Dermis microvascular lymphatic vessel endothelial cell (primary cell): ENCODE measurements at places on chromosomes 1 and 21. TPM values are rescaled to one million over a fixed set of nuclear protein-coding genes. Genes with fewer than 3 reads are reported as not detected.
A peak's percentile ranks its signal among the peaks of the same experiment; 100 is the strongest.

DNA sequence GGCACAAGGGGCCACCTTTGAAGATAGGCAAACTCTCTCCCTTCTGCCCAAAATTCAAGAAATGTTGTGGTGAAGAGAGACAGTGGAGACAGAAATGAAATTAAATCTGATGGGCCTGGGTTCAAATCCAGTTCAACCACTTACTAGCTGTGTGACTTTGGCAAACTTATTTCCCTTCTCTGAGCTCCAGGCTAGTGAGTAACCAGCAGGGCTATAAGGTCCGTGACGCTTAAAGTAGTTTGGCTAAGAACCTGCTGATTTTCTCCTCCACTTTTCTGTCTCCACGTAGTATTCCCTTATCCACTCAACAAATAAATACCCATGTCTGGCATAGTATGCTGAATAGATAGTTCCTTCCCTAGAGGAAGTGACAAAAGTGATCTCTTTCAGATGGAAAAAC, 1.9 kb downstream of the SLC2A1 start:
- no peak for DNase-seq

- peak; percentile 39 for DNase-seq
These were observed 431 bp downstream of the MAP1LC3C start for GRCh38 chr1:241998412-241998921.

DNA sequence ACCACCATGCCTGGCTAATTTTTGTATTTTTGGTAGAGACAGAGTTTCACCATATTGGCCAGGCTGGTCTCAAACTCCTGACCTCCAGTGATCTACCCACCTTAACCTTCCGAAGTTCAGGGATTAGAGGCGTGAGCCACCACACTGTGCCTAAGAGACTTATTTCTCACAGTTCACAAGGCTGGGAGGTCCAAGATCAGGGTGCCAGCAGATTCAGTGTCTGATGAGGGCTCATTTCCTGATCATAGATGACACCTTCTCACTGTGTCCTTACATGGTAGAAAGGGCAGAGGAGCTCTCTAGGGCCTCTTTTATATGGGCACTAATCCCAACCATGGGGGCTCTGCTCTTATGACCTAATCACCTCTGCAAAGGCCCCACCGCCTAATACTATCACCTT, 58.8 kb downstream of the ARHGEF10L start:
- no peak for DNase-seq

DNA sequence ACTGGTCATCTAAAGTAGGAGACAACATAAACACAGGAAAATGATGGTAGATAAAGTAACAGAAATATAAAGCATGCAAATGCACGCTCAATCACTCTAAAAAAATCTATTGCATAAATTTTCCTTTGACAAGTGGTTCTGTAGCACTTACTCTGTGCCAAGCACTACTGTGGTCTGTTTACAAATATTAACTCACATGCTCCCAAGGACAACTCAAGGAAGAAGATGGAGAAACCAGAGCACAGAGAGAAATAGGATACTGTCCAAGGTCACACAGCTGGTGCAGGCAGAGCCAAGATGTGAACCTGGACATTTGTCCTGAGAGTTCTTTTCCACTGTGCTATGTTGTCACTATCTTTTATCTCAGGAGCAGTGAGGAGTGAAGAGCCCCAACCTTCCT, 105.2 kb downstream of the PAPPA2 start:
- no peak for DNase-seq

DNA sequence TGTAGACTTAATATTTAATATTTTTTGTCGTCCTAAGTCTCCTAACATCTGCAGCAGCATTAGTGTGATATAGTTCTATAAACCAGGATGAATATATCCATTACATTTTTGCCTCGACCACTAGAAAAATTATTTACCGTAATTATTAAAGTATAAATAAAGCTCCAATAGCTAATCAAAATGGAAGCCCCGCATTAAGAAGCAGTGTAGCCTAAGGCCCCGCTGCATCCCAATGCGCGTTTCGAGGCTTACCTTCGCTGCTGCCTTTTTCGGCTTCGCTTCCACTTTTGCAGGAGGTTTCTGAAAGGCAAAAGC, 891 bp downstream of the HMGN1 start:
- no peak for DNase-seq

LCE6A gene
- not detected in 2 replicates for total RNA-seq

ELF3 gene
- under 0.01 and 0.13 TPM in 2 replicates for total RNA-seq

GRCh38 chr1:61687901-61688300, 37.0 kb downstream of the TM2D1 start:
- DNase-seq, result no peak

GRCh38 chr1:3547055-3548005, 64.0 kb downstream of the MEGF6 start:
- no peak for DNase-seq

LCE1A gene
- total RNA-seq, result not detected in 2 replicates

DNA sequence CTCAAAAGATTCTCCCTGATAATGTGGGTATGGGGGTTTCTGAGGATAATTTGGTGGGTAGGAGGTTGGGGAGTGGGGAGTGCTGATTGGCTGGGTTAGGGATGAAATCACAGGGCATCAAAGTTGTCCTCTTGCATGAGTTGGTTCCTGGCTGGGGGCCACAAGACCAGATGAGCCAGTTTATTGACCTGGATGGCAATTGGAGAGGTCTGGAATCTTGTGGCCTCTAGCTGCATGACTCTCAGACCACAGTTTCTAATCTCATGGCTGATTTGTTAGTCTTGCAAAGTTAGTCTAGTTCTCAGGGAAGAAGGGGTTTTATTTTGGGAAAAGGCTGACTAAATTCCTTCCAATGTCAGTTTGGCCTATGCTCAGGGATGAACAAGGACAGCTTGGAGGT, 3.3 kb upstream of the GBP1 start:
- no peak for DNase-seq

DNA sequence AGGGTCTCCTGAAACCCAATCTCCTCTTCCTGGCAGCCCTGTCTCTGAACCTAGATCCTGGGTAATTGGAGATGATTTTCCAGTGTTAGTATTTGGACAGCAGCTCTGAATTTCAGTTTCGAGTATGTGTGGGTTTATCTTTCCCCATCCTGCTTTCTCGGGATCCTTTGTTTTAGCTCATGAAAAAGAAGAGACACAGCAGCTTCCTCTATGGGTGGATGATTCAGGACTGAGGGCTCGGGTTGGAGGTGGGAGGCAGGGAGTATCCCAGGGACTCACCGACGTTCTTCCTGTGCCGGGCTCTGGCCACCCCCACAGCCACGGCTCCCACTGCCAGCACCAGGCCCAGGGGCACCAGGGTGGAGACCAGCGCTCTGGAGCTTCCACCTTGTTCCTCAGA, 10.4 kb upstream of the FCMR start:
- no peak for DNase-seq

TTC22 gene
- not detected in 2 replicates for total RNA-seq

- no peak for DNase-seq
These were observed 121.2 kb downstream of the NRIP1 start for GRCh38 chr21:14943616-14944015.

DNA sequence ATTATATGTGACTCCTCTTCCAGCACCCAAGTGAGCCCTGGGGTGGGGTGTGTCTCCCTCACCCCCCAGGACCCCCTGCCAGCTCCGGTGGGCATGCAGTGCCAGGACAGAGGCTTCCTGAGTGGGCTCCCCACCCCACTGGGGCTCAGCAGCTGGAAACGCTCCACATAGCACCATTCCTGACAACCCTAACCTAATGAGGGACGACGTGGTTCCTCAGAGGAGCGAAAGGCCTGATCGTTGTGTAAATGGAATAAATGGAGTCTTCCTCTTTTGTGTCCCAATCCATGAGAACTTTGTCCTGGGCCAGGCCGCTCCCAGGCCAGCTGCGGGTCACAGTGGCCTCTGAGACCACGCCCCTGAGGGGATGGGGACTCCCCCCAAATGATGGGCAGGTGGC, 1.8 kb upstream of the TSPEAR start:
- DNase-seq, result no peak

GRCh38 chr1:117606649-117607430, 992 bp downstream of the TENT5C start:
- peak; percentile 15 for DNase-seq

DNA sequence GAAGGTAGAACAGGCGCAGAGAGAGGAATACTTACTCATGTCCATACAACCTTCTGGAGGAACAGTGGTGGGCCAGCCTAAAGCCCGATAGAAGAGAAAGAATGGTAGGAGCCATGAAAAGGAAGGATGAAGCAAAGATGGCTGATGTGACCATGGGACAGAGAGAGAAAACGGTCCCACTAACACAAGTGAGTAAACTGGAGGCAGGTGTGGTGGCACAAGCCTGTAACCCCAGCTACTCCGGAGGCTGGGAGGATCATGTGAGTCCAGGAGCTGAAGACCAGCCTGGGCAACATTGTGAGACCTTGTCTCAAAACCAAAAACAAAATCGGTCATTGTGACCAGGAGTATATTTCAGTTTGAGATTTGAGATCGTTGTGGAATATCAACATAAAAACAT, 49.4 kb downstream of the C1orf198 start:
- DNase-seq, result no peak

DNA sequence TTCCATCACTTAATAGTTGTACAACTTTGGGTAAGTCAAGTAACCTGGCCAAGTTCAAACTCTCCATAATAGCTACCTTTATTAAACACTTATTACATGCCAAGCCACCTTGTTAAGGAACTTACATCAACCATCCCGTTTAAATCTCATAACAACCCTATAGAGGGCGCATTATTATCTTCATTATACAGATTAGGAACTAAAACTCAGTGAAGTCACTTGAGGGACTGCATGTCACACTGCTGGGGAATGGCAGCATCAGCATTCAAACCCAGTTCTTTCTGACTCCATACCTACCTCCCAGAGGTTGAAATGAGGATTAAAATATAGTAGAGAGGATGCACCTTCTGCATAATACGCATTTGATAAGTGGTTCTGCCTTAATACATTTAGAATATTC, 47.1 kb upstream of the PLA2G2C start:
- peak; percentile 38 for DNase-seq

DNA sequence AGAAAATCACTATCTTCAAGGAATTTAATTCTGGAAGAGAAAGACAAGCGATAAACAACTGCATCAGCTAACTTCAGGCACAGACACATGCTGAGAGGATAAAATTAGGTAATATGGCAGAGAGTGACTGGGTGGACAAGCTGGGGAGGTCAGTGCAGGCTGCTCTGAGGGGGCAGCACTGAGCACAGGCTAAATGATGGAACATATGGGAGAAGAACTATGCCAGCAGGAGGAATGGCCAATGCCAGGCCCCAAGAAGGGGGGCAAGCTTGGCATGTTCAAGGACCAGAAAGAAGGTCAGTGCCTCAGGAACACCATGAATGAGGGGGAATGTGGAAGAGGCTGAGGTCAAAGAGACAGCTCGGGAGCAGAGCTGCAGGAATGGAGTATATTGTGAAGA, 190.7 kb upstream of the MAP1LC3C start:
- no peak for DNase-seq

GRCh38 chr1:159428536-159428935, 3.5 kb upstream of the OR10J4 start:
- DNase-seq, result no peak

DNA sequence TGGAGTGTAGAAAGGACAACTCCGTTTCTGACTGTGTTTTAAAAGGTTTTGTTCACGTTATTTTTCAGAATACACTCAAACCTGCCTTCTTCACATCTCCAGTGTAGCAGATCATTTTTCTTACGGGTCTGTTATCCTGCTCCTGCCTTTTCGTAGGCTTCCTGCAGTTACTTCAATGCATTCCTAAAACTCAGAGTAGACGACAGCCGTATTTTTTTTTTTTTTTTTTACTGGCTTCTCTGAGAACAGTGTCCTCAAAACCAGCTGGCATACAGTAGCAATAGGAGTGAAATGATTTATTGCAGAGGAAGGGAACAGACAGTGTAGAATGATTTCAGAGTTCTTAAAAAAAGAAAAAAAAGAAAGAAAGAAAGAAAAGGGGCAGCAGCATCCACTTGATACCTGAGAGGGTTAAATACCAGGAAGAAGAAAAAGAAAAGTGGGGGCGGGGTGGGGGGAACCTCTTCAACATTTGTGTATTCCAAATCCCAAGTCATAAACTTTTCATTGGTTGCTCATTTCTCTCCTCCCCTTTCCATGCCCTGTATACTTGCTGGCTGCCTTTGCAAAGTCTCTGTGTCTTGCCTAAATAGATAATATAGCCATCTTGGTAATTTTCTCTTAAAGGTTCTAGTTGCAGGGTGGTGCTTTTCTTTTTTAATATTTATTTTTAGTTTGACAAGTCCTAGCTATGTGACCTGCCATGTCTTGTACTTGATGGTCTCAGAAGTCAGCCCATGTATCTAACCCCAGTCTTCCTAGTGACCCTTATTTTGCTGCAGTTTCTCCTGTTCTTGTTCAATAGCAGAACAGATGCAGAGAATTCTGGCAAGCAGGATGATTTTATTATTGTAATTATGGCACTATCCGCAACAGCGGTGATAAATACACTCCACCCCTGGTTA, 2.8 kb downstream of the TGFB2 start:
- DNase-seq, result no peak

DNA sequence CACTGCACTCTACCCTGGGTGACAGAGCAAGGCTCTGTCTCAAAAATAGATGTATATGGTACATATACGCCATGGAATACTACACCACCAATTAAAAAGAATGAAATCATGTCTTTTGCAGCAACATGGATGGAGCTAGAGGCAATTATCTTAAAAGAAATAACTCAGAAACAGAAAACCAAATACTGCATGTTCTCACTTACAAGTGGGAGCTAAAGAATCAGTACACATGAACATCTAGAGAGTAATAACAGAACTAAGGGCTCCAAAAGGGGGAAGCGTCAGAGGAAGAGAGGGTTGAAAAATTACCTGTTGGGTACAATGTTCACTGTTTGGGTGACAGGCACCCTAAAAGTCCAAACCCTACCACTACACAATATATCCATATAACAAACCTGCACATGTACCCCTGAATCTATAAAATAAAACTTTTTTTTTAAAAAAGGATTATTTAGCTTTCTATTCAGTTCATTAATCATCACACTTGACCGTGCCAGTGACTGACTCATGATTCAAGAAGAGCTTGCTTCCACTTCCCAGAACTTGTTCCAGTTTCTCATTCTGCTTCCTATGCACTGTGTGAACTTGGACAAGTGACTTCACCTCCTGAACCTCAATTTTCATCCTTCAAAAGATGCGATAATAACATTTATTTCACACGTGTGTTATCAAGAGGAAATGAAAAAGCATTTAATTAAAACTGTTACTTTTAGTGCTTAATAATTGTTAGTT, 109.6 kb downstream of the PLPP3 start:
- peak; percentile 72 for DNase-seq

- DNase-seq, result no peak
These were observed 376.4 kb upstream of the KAZN start for GRCh38 chr1:14222086-14222485.

FCRL6 gene
- total RNA-seq, result not detected in 2 replicates

DNA sequence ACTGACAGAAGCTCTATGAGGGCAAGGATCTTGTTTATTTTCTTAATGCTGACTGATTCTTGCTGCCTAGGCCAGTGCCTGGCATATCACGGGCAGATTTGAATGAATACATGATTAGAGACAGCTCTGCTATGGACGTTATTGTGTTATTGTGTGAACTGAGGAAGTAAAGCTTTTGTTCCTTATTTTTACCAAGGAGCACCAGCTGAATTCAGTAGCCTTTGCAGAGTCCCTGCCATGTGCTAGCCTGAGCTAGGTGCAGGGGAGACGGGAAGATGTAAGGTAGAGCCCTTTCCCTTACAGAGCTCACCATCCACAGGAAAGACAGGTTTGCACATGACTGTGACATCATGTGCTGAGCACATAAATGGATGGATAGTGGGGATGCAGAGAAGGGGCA, 36.0 kb upstream of the SCMH1 start:
- no peak for DNase-seq

TMPRSS15 gene
- not detected in 2 replicates for total RNA-seq
